ENCODE measurements at places on chromosomes 5 and 9.

GRCh38 chr5:1348986-1349245 lies 4.0 kb upstream of the CLPTM1L start:
- no peak for DNase-seq

GRCh38 chr9:135878528-135879236 lies 28.7 kb downstream of the CAMSAP1 start:
- DNase-seq = no peak

- no peak for DNase-seq
Measured at GRCh38 chr5:55691265-55692105, 20.6 kb downstream of the SLC38A9 start.

GRCh38 chr5:145829708-145830361 lies 5.3 kb downstream of the PRELID2 start:
- DNase-seq = no peak

DNA sequence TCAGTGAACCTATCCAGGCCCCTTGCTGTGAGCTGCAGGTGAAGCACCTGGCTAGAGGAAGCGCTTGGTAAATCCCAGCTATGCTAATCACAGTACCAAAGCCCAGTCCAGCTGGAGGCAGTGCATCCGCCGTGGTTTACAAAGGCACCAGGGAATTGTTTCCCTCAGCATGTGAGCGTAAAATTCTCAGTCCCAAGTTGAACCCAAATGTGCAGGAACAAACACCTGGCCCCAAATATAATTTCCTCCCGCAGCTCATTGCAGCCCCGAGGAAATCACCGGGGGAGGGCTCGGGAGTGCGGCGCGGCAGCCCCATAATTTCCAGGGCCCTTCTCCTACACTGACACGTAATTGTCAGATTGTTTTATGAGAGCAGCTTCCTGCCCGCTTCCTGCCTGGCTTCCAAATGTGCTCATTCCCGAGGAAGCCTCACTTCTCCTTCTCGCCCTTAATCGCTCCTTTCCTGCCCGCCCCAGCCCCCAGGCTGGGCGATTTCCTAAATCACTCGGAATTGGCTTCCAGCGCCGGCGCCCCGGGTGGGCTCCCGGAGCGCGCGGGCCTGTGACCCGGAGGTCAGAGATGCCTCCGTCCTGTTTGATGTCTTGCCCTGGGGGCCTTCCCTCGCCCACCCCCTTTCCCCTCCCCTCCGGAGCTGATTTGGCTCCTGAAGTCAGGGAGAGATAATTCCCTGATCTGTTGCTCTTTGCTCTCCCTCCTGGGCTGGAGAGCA lies 134.4 kb downstream of the FGF1 start:
- no peak for DNase-seq

DNA sequence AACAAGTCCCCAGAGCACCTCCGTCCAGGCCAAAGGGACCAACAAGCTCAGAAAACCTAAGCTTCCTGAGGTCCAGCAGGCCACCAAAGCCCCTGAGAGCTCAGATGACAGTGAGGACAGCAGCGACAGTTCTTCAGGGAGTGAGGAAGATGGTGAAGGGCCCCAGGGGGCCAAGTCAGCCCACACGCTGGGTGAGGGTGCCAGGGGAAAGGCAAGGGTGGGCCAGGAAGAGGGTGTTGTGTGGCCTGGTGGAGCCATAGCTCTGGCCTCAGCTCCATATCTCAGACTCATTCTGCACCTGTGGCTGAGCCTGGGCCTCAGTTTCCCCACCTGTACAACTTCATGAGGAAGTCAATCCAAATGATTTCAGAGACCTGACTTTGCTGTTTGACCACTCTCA lies 20.7 kb downstream of the CD74 start:
- no peak for DNase-seq

Data from stimulated activated naive CD8-positive, alpha-beta T cell treated with anti-CD3 and anti-CD28 coated beads, Interleukin-15, amount 100 ng/mL, for 72 hours (primary cell).